ENCODE measurements at places on chromosomes 2 and 18. TPM values are rescaled to one million over a fixed set of nuclear protein-coding genes. Genes with fewer than 3 reads are reported as not detected.

Gene STK11IP
- polyA plus RNA-seq = 31.2 TPM

Gene SPC25
- 28.9 TPM for polyA plus RNA-seq

Gene CFAP221
- 38.8 TPM for polyA plus RNA-seq

Gene EGR4
- polyA plus RNA-seq = not detected

Gene HSBP1L1
- 25.5 TPM for polyA plus RNA-seq

Gene RGPD3
- 0.12 TPM for polyA plus RNA-seq

Gene B3GNT7
- polyA plus RNA-seq = 3.1 TPM

Gene DNAH6
- 3.6 TPM for polyA plus RNA-seq

Gene SFT2D3
- polyA plus RNA-seq = not detected

Gene MRPS5
- polyA plus RNA-seq = 85.6 TPM

Gene CD207
- not detected for polyA plus RNA-seq

Gene ANKRD30BL
- polyA plus RNA-seq = 0.85 TPM

DNA sequence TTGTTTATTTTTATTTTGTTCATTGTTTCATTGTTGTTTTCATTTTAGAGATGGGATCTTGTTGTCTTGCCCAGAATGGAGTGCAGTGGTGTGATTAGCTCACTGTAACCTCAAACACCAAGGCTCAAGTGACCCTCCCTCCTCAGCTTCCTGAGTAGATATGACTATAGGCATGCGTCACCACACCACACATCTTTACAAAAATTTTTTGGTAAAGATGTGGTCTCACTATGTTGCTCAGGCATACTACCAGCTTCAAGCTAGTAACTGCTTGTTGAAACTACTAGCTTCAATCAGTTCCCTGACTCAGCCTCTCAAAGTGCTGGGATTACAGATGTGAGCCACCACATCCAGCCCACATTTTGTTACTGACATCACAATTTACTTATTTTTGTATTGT lies 14.8 kb downstream of the FAM237A start:
- no peak for DNase-seq

GRCh38 chr2:202780514-202781021 lies 91.0 kb downstream of the ICA1L start:
- no peak for DNase-seq

DNA sequence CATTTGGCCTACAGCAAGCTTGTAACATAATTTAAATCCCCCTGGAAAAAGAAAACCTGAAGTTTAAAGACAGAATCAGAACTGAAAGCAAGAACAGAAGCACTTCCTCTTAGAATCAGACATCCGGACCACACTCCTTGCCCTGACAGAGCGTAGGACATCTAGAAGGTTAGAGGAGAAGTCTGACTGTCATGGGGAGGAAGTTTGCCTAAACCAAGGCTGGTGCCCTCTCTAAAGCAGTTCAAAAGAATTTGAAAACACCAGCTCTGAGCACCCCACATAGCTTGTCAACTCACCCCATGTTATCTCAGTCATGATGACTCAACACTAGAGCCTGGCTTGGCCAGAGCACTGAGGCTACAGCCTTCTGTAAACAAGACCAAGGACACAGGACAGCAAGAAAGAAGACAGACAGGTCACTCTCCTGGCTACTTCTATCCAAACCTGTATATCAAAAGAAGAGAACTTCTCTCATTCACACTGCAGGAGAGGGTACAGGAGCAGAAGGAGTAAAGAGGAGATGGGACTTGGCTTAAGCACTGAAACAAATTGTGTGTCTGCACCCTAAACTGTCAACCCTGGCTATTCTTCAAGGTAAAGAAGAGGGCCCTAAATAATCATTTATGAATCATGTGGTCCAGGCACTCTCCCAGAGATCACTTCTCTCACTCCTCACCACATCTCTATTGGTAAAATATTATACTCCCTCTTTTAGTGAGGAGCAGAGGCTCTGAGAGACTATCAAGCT lies 198.6 kb downstream of the MEMO1 start:
- DNase-seq = no peak

GRCh38 chr2:19461504-19462255 lies 103.3 kb upstream of the OSR1 start:
- no peak for DNase-seq

DNA sequence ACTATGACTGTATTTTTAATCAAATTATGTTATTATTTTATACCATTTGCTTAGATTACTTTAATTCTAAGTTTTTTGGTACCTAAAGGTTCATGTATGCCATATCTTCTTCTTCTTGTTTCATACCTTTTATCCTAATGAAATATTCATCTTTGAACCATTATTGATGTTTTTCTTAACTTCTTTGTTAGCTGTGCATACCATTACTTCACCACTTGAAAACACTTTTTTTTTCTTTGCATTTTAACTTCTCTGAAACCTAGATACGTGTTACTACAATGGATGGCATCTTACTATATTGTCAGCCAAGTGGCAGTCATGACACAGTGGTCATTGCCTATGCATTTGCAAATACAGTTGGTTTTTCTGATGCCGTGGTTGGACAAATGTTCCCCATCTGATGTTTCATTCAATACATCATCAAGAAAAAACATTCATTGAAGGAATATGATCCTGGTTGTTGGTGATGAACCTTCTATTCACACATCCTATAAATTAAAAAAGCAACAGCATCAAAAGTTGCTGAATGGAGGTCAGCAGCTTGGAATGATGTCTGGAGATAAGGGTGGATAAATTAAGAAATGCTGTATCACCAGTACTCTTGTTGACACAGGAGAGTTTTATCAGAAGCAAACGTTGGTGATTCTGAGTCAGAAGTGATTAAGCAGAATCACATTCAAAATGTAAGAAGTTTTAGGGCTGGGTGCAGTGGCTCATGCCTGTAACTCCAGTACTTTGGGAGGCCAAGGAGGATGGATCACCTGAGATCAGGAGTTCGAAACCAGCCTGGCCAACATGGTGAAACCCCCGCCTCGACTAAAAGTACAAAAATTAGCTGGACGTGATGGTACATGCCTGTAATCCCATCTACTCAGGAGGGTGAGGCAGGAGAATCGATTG lies 7.4 kb downstream of the IL36A start:
- DNase-seq = no peak

DNA sequence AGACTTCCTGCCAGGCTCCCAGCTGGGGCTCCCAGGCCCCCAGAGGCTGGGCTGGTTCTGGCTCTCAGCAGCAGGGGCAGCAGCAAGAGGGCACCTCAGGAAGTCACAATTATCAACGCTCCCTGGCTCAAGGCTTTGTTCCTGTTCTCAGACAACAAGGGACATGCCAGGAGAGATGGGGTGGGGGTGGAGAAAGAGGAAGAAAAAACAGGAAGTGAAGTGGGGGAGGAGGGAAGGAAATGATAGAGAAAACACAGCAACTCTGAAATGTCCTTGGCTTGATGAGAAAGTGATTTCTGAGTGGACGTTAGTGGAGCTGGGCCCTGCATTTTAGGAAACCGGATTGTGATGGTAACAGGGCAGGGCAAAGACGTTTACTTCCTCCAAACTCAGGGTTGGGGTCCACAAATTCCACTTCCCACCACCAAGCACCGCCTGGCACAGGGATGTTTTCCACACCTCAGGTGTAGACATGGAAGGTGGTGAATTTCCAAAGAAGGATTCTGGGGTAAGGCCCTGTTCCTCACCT lies 40.4 kb downstream of the CYRIA start:
- DNase-seq = no peak

DNA sequence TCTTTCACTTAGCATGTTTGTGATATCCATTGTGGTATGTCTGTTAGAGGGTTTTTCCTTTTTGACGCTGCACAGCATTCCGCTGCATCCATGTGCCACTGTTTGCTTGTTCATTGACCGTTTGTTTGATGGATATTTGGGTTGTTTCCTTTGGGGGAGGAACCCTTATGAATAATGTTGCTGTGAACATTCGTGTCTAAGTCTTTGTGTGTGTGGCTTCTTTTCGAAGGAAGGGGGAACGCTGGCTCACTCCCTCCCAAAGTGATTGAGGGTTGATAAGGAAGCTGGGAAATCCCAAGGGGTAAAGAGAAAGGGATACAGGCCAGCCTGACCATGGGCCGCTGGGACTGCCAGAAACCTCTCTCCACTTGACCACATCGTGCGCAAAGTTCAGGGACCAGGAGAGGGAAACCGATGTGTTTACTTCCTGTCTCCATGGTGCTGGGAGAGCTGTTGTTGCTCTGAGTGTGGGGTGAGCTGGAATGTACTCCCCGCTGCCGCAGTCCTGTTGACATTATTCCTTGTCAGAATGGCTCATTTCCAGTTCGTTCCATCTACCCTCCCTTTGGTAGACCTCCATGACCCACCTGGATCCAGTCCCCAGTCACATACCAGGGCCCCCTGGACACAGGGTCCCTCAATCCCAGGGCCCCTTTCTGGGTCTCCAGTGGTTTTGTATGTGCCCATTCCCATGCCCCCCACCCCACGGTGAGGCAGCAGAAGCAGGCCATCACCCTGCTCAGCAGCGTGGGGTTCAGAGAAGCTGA lies 39.6 kb downstream of the HS1BP3 start:
- peak; percentile 89 for DNase-seq

GRCh38 chr18:59861963-59862819 lies 37.6 kb upstream of the PMAIP1 start:
- no peak for DNase-seq

DNA sequence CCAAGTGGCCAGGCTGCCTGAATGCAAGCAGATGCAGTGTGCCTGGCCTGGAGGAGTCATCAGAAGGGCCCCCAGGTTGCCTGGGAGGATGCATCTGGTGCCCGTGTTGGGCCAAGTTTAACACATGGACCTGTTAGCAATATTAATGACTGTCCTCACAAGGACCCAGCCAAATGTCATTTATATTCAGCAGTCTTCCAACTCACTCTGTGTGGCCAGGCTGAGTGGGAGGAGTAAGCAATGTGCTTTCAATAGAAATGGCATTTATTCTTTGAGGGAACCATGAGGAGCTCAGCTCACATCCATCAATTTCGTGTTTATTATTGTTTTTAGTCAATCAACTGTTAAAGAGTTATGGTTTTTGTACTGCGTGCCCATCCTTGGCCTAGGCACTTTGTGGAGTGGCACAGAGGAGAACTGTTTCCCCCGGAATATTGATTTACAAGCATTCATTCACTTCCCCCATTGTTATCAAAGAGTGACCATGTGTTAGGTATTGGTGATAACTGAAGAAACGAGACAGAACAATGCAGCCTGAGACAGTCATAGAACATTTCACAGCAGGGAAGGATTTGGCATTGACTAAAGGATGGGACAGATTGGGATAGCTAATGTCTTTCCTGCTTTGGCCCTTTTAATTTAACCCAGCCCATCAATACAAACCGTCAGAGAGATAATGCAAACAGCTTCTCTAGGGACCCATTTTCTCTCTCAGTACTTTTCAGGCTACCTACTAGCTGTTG lies 725.2 kb downstream of the TSN start:
- DNase-seq = no peak

DNA sequence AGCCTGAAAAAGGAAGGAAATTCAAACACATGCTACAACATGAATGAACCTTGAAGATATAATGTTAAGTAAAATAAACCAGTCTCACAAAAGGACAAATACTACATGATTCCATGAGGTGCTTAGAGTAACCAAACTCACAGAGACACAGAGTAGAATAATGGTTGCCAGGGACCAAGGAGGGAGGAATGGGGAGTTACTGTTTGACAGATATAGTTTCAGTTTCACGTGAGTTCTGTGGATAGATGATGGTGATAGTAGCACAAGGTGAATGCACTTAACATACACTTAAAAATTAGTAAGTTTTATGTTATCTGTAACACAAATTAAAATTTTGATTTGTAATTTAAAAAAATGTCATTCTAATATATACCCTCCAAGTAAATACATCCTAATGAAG lies 106.9 kb upstream of the ACVR1C start:
- no peak for DNase-seq

GRCh38 chr2:11680901-11681721 lies 11.1 kb upstream of the NTSR2 start:
- DNase-seq = no peak

DNA sequence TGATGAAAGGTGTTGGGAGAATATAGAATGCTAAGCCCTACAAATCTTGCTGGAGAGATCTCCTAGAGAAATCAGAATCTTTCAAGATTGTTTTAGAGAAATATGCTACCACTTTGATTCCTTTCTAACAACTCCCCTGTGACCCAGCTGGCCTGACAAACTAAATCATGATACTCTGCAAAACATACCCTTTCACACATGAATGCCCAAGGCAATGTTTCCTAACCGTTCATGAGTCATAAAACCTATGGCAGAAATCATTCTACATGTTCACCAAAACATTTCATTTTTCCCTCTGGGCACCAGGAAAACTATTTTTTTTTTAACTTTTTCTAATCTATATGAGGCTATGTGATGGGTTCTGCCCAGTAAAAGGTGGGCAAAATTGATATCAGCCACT lies 77.8 kb upstream of the SETBP1 start:
- DNase-seq = no peak

DNA sequence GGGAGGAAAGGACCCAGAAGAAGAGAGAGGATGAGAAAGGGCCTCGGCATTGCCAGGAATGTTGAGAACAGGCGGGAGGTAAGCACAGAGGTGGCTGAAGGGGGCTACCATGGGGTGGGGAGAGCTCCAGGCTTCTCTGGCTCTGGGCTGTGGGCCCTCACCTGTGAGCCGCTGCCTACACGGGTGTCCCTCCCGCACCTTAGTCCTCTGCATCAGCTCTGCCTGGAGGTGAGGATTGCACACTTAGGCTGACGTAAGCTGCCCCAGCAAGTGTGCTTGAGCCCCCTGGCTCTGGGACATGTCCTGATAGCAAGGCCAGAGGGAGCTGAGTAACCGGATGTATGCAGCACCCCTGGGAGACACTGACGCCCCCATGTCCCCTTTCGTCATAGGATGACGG lies 33.9 kb downstream of the TMEM18 start:
- no peak for DNase-seq

DNA sequence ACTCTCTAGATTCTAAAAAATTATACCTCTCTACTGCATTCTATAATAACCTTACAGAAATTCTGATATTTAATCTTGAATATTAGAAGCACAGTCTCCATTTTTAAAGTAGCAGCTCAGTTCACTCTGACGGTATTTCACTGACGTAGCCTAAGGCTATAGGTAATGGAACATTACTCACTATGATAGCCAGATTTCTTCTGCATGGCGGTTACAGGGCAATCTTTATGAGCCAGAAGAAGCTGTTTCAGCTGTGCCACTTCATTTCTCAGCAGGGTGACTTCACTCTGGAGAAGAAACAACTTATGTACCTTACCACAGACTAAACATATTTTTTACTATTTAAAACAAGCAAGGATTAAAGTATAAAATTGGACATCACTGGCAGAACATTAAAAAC lies 75.3 kb upstream of the CHN1 start:
- DNase-seq = no peak

DNA sequence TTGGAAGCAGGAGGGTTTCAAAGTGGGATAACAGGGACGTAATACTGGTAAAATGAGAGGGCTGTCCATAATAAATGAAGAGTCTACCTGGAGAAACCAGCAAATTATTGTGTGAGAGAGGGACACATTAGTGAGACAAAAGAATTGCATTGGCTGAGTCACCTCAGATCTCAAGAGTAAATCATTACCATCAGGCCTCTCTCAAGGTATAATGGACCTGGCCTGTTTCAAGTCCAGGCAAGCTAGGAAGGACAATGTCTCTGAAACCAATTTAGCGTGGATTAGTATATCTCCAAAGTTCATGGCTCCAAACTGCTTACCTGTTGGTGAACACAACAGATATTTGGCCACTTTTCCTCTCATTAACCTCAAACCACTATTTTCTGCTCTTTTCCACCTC lies 471.4 kb downstream of the CMPK2 start:
- DNase-seq = no peak
